ENCODE measurements at places on chromosomes 7 and 10.

DNA sequence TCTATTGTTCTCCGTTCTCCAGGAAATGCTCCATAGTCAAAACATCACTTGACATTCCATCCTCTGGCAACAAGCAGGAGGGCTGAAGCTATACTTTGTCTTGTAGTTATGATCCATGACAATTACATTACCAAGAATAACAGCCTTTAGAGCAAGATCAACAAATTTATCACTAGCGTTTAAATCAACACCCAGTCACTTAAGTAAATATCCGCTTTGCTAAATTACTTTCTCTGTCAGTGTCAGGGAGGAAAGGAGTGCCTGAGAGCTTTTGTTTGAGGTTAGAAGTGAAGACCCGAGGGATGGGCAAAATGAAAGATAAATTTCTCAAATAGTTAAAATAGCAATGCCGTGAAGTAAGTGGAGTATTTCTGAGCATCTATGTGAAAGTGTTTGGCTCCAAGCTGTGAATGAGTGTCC is 236.1 kb upstream of the BMPER start:
- no peak for DNase-seq

GRCh38 chr7:2052657-2053048 is 180.1 kb downstream of the MAD1L1 start:
- DNase-seq: no peak

- DNase-seq: no peak
Measured at GRCh38 chr10:2658780-2659179, 408.6 kb upstream of the PFKP start.

DNA sequence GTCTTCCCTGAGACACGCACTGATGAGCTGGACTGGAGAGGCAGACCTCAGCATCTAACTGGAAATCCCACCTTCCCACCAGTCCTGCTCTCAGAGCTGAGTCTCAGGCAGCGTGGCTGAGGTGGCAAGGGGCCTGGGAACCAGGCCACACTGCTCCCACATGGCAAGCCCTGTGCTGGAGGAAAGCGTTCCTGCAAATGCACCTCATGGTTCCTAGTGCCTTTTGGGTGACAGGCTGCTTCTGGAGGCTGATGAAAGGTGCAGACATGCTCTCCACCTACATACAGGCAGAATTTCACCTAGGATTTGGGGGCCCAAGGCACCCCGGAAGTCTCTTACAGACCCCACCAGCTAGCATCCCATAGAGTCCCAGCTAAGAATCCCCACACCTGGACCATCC is 432.9 kb upstream of the FOXK1 start:
- DNase-seq: no peak

GRCh38 chr10:5390607-5391205 is 13.9 kb downstream of the TUBAL3 start:
- no peak for DNase-seq

DNA sequence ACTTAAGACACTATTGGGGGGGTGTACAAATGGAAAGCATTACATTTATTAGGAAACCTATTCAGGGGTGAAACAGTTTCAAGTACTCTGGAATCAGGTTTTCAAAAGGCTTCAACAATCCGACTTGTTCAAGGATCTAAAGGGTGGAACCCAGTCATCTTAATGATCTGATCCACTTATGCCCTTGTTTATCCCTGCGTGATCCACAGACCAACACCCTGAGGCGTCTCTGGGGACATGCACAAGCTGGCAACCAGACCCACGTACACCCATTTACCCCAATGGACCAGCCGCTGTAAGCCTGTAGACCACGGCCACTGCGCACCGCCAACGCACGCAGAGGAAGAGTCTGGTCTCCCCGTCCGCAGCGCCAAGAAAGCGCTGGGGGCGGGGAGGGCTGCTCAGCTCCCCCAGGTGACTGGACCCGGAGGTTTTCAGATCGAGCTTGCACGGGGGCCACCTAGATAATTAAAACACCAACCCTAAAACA is 13.4 kb downstream of the HNRNPF start:
- peak; percentile 16 for DNase-seq

- no peak for DNase-seq
Measured at GRCh38 chr10:23692736-23693135, 253.9 kb downstream of the OTUD1 start.

- no peak for DNase-seq
Measured at GRCh38 chr10:48266528-48266927, 8.0 kb downstream of the FRMPD2 start.

- no peak for DNase-seq
Measured at GRCh38 chr7:123637203-123637602, 18.5 kb upstream of the LMOD2 start.

DNA sequence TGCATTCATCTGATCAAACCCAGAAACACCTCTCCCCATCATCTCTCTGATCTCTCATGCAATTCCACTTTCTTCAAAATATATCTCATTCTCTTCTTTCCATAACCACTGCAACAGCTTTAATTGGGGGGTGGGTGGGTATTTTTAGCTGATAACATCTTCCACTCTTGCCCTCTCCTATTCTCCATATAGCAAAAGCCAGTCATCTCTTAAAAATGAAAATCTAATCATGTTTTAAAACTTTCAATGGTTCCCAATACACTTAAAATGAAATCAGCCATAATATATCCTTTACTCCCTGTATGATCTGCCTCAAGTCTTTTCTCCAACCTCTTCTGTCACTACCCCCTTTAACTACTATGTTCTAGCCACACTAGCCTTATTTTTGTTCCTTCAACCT is 1.5 kb downstream of the YME1L1 start:
- no peak for DNase-seq

DNA sequence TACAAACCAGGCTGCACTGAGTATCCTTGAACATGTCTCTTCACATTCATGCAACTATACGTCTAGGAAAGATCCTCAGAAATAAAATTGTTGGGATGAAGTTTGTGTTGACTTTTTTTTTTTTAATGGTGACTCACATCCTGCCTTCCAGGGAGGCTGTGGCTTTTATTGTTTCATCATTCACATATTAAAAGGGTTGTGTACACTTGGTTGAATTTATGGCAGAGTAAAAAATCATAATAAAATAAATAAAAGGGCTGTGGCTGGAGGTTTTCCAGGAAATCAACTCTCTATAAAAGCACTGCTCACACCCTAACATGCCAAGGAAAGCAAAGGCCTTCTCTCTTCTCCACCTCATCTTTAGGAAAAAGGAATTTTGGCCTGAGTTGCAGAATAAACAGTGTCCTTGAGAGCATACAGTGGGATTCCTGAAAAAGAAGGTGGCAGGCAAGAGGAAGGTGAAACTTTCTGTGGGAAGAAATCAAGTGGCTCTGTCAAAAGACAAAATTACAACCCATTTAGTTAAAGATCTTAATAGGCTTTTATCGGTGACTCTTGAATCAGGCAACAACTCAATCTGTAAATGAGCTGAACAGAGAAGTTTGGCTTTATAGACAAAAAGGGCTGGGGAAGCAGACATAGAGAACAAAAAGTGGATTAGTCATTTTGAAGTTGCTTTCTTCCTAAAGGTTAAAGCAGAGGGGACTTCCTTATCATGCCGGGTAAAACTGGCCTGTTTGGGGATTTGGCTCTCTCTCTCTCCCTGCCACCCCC is 41.6 kb upstream of the FHIP2A start:
- DNase-seq: peak; percentile 94

DNA sequence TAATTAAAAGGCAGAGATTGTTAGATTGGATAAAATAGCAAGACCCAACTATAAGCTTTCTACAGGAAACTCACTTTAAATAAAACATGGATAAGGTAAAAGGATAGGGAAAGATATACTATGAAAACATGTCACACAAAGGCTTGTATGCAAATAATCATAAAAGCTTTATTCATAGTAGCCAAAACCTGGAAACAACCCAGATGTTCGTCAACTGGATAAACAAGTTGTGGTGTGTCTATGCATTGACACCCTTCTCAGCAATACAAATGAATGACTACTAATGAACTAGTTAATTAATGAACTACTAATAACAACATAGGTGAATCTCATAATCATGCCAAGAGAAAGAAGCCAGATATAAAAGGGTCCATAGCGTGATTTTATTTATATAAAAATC is 37.7 kb upstream of the OIT3 start:
- DNase-seq: no peak

DNA sequence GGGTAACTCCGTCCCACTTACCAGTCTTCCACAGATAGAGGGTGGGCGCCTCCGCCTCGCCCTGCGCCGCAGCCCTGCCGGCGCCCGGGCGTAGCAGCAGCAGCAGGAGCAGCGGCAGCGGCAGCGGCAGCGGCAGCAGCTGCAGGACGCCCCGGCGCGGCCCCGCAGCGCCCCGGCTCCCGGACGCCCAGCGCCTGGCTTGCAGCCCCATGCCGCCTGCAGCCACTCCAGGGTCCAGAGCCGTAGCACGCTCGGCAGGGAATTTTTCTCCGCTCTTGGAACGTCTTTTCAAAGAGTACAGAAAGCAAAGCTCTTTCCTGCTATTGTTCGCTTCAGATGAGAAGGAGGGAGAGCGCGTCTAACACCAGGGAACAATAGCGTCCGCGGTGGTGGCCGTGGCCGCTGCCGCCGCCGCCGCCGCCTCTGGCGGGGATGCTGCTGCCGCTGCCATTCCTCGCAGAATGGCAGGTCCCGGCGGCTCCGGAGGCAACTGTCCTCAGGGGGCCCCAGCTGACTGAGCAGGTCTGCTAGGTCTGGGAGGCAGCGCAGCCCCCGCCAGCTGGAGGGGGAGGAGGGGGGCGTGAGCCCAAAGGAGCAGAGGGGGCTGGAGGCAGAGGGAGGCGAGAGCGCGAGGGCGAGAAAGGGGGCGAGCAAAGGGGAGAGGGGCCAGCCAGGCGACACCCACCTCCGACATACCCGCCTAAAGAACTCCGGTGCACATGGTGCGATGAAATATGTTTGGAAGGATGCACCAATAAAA is at the start of gene THSD7A:
Gene THSD7A (minus strand): TSS at position 463 of the 760 bp plus-strand sequence. CDS start 252 bp downstream, at position 211.
- DNase-seq: peak; percentile 41

Data from HT1080 (cell line).